ENCODE measurements at places on chromosomes 6 and 20.
A peak's percentile ranks its signal among the peaks of the same experiment; 100 is the strongest.

DNA sequence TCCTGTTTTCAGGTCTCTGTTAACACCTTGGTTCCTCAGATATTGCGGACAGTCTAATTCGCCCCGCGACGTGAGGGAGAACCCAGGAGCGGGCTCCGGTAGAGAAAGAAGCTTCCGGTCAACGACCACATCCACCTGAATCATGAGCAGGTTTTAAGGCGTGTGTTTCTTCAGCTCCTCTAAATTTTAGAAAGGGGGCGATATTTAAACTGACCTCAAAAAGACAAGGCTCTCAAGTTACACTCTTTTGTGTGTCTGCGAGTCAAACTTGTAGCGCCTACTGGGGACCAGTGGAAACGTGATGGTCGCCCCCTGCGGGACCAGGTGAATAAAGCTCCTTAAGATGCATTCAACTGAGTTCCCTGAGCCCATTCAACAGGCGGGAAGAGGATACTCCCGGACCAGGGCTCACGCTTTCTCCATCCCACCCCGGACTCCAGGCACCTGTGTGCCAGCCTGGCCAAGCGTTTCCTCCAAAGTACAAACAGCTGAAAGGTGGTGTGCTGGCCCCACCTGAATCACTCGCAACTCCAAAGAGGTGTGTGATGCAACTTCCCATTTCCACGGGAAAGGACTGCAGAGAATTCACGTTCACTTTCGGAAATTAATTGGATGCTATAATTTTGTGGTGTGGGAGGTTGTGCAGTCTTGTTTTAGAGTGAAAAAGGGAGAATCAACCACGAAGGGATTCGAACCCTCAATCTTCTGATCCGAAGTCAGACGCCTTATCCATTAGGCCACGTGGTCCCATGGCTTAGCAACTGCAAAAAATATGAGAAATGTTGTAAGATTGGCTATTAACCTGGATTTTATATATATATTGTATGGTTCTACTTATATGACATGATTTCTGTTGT is 17.0 kb downstream of the GPX5 start:
- peak; percentile 80 for DNase-seq

DNA sequence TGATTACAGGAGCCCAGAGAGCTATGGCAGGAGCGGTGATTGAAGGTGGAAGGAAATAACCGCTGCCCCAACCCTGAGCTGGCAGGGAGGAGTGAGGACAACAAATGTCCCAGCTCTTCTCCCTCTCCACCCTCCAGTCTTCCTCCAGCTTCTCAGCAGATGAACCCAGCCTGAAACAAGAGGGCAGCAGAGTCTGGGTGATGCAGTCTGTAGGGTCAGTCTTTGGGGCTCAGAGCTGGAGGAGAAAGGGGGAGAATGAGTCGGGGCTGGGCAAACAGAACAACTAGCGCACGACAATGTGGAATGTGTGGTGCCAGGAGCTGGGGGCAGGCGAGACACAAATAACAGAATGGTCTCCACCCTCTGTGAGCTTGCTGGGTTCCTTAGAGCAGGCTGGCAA is 4.5 kb upstream of the GUCA1A start:
- no peak for DNase-seq

DNA sequence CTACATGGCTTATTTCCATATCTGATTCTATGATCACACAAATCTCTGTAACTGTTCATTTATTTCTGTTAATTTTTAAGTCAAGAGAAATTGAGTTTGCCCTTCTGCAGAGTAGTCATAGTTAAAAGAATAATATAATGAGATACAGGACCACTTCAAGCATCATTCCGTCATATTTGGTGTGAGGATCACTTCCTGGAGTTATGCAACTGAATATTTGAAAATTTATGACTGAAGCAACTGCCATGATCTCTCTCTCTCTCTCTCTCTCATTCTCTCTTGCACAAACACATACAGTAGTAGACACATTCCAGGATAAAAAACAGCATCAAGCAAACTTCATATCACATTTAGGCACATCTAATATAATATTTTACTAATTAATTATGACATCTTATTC is 116.4 kb downstream of the COL9A1 start:
- DNase-seq = no peak

DNA sequence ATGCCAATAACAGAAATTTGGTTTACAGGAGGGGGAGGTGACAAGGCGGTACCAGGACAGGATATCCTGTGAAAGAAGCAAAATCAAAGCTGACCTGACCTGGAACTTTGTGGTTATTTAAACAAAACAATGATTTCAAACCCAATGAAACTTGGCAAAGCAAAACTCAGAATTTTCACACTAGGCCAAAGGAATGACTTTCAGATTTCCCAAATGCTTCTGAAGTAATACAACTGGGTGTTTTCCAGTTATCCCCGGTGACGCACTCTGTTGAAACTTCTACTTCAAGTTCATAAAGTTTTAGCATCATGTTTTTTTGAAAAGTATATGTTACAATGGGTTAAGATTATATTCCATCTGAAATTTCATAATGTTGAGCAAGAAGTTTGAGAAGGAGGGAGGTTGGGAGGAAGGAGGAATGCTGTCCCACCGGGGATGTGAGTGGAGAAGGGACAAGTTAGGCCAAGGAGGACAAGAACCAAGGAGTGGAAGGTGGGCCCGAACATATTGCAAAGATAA is 78.1 kb upstream of the TRAF3IP2 start:
- DNase-seq = no peak

DNA sequence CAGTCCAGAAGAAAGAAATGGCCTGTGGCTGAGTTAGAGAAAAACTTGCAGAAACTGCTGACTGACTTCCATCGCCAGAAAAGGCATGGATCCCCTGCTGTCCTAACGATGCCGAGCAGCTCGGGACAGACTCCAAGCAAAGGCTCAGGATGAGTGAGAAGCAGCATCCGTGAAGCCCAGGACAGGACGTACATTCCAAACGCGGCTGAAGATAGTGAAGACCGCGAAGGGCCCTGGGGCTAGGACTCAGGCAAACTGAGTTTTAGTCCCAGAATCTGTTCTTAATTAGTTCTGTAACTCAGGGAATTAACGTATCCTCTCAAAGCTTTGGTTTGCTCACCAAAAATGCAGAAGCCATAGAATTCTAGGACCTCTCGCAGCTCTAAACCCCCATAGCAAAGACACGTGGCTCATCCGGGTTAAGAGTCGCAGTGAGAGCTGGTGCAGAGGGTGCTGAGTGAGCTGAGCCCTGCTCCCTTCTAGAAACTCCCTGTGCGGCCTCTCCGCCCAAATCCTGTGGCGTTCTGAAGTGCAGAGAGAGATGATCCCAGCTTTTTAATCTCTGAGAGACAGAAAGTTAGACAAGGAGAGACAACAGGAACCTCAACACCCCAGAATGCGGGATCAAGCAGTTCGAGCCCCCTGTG is 132.9 kb upstream of the THBS2 start:
- no peak for DNase-seq

DNA sequence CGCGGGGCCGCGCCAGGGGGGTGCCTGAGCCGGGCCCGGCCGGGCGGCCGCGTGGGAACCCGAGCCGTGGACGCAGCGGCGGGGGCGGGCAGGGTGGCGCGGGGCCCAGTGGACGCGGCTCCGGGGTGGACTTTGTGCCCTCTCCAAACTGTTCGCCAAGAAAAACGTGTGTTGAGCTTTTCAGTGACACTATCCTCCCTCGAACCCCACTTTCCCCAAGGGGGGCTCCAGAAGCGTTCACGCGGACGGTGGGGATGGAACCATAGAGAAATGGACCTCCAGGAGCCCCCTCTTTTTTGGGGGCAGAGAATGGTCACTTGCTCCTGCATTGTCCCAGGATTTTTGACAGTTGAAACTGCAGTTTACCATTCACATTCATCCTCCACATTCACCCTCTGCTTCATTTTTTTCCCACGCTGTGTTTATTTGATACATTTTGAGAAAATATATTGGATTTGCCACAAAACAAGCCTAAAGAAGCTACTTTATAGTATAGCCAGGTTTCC is 2.9 kb upstream of the HIVEP1 start:
- no peak for DNase-seq

DNA sequence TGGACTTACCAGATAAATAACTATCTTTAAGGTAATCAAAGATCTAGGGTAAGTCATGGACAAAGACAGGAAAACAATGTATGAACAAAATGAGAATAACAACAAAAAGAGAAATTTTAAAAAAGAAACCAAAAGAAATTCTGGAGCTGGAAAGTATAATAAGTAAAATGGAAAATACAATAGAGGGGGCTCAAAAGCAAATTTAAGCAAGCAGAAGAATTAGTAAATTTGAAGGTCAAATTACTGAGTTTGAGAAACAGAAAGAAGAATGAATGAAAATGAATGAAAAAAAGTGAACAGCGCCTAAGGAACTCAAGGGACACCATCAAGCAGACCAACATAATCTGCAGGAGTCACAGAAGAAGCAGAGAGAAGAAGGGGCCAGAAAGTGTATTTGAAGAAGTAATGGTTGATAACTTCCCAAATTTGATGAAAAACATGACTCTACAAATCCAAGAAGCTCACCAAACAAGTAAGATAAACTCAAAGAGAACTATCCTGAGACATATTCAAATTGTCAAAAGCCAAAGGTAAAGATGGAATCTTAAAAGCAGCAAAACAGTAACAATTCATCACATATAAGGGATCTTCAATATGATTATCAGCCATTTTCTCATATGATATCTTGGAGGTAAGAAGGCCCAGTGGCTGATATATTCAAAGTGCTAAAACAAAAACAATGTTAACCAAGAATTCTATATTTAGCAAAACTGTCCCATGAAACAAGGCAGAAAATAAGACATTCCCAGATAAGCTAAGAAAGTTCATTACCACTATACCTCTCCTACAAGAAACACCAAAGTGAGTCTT is 218.5 kb downstream of the FOXC1 start:
- DNase-seq = no peak

DNA sequence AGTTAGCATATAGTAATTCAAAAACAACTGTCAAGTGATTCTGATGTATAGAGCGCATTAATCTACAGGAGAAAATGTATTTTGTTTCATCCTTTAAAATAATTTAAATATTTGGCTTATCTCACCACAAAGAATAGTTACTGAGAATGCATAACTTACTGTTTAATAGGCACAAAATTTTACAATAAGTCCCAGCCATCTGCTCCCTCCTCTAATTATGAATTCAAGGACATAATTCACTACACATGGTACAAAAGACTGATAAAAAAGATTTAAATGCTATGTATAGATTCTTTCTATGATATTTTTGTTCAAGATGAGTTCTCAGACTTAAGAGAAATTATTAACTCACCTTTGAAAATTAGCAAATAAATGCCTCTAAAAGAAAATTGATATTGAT is 242.0 kb downstream of the FUT9 start:
- DNase-seq = no peak

DNA sequence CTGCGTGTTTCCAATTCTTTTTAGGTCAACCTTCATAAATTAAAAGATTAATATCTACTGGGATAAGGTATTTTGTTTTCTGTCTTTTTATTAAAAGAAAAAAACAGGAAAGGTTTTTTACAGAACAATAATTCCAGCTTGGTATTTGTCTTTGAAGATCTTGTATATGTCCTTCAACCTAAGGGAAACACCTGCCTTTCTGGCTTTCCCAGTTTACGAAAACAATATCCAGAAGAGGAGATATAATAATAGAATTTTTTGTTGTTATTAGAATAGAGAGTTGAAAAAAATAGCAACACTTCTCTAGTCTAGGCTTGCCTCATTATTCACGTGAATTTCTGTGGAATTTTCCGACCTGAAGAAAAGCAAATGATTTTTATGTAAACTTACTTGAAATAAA is 37.9 kb upstream of the CCN2 start:
- DNase-seq = no peak

GRCh38 chr6:157486572-157486971 is 105.6 kb downstream of the ZDHHC14 start:
- peak; percentile 45 for DNase-seq

- DNase-seq = no peak
Measured at GRCh38 chr20:57260934-57261333, 5.5 kb downstream of the BMP7 start.

GRCh38 chr6:152150196-152150595 is 342.7 kb downstream of the ESR1 start:
- DNase-seq = no peak

DNA sequence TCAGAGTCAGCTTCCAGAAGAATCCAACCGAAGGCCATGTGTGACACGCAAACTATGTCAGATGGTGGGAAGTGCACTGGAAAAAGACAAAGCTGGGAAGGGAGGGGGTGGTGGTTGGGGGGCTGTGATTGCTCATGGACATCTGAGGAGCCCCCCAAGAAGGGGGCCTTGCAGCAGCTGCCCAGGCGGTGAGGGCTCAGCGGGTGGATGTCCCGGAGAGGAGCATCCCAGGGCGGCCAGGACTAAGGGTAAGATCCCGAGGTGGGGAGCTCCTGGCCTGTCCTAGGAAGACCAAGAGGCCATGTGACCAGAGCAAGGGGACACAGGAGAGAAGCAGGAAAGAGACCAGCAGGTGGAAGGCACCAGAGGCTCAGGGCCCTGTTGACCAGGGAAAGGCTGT is 299.5 kb downstream of the PREX1 start:
- no peak for DNase-seq

GRCh38 chr6:145367149-145367548 is 368.2 kb downstream of the EPM2A start:
- no peak for DNase-seq

DNA sequence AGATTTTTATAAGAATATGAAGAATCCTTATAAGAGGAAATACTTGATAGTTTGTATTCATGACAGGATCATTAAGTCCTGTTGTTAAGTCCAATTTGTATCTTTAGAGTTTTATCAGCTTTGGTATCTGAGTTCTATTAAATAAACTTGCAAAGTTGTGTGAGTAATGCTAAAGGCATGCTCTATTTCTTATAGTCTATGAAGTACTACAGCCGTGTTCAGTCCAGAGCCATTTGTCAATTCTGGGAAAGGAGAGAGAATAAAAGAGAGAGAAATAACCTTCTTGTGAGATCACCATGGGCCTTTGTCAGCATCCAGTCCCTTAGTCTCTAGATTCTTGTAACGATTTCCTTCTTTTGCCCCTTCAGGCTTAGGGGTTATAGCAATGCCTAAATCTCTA is 181.2 kb upstream of the POU3F2 start:
- no peak for DNase-seq

- DNase-seq = no peak
Measured at GRCh38 chr6:122109075-122109474, 290.4 kb upstream of the HSF2 start.

GRCh38 chr20:396619-397431 is 11.3 kb upstream of the RBCK1 start:
- DNase-seq = no peak

- DNase-seq = no peak
Measured at GRCh38 chr20:63312690-63313348, 19.8 kb downstream of the COL20A1 start.

GRCh38 chr6:32424589-32425300 is 14.9 kb upstream of the HLA-DRA start:
- no peak for DNase-seq

- no peak for DNase-seq
Measured at GRCh38 chr6:2035046-2035445, 210.4 kb downstream of the GMDS start.

DNA sequence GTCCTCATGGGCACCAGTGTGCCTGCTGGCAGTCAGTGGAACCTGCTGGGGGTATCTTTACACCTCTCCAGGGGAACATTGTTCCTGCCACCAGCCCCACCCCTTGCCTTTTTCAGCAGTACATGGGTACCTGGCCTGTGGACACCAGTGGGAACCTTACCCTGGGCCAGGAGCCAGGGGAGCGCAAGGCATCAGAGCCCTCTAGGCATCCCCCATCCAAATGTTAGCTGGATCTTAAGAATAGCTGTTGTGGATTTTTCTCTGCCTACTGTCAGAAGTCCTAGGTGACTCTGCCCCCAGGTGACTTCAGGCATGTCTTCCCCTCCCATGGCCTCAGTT is 38.8 kb upstream of the ID1 start:
- no peak for DNase-seq

Measured in activated CD4-positive, alpha-beta T cell treated with anti-CD3 and anti-CD28 coated beads for 36 hours (primary cell).